AML-193 (cell line): ENCODE measurements at places on chromosomes 16 and 17.
A peak's percentile ranks its signal among the peaks of the same experiment; 100 is the strongest.

GRCh38 chr17:77782201-77782600, 176.3 kb upstream of the TNRC6C start:
- no peak for DNase-seq

GRCh38 chr16:27171584-27171983, 31.7 kb upstream of the KDM8 start:
- no peak for DNase-seq

DNA sequence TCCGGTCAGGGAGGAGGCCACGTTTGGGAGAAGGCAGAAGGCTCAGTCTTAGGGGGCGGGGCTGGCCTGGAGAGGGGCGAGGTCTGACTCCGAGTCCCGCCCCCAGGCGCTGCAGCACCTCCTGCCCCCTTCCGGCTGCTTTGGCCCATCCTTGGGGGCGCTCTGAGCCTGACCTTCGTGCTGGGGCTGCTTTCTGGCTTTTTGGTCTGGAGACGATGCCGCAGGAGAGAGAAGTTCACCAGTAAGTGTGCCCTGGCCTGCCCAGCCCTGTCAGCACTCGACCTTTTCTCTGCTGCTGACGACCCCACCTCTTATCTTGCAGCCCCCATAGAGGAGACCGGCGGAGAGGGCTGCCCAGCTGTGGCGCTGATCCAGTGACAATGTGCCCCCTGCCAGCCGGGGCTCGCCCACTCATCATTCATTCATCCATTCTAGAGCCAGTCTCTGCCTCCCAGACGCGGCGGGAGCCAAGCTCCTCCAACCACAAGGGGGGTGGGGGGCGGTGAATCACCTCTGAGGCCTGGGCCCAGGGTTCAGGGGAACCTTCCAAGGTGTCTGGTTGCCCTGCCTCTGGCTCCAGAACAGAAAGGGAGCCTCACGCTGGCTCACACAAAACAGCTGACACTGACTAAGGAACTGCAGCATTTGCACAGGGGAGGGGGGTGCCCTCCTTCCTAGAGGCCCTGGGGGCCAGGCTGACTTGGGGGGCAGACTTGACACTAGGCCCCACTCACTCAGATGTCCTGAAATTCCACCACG, 1.5 kb downstream of the TNFRSF12A start:
- peak; percentile 45 for DNase-seq

DNA sequence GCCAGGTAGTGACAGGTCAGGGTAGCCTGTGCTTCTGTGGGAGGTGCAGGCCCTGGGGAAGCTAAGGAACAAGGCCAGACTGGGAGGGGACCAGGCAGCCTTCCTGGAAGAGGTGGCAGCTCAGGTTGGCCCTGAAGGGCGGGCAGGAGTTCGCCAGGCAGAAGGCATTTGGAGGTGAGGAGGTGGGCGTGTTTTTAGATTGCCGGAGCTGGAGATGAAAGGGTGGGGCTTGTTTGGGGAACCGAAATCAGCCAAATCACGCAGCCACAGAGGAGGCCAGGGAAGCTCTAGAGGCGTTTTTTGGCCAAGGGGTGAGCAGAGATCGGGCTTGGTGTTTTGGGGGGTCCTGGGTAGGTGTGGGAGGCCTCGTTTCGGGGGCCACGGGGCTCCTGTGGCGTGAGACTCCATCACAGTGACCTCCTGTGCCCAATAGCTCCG, 7.6 kb downstream of the ADCY7 start:
- DNase-seq, result peak; percentile 73

DNA sequence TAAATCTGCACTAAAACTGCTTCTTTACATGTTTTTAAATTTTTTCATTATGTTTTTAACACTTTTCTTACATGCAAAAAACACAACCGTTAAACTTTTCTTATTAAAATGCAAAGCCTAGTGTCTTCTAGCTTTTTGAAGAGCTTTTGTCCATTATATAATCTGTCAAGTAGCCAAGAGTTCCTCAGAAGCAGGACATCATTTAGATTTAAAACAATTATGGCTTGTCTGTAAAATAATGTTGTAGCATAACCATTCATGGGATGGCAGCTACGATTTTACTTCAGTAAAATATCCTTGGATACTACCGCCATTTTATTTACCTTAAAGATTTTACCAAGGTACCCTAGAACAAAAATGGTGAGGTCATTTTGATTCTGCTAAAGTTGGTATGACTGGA, 2.8 kb downstream of the OMG start:
- DNase-seq, result no peak

DNA sequence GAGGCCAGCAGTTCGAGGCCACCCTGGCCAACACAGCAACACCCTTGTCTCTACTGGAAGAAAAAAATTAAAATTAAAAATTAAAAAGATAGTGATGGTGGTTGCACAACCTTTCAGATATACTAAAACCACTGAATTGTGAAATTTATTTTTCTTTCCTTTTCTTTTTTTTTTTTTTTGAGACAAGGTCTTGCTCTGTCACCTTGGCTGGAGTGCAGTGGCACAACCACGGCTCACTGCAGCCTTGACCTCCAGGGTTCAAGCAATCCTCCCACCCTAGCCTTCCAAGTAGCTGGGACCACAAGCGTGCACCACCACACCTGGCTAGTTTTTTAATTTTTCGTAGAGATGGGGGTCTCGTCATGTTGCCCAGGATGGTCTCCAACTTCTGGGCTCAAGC, 254.4 kb downstream of the SLC39A11 start:
- DNase-seq, result no peak

DNA sequence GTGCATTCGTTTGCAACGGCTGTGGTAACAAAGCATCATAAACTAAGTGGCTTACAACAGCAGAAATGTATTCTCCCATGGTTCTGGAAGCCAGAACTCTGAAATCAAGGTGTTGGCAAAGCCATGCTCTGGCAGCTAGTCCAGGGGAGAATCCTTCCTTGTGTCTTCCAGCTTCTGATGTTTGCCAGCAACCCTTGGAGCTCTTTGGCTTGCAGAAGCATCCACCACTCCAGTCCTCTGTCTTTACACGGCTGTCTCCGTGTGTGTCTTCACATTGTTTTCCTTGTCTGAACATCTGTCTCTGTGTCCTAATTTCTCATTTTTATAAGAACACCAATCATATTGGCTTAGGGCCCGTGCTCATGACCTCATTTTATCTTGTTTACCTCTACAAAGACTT, 265.3 kb upstream of the HSBP1 start:
- no peak for DNase-seq

DNA sequence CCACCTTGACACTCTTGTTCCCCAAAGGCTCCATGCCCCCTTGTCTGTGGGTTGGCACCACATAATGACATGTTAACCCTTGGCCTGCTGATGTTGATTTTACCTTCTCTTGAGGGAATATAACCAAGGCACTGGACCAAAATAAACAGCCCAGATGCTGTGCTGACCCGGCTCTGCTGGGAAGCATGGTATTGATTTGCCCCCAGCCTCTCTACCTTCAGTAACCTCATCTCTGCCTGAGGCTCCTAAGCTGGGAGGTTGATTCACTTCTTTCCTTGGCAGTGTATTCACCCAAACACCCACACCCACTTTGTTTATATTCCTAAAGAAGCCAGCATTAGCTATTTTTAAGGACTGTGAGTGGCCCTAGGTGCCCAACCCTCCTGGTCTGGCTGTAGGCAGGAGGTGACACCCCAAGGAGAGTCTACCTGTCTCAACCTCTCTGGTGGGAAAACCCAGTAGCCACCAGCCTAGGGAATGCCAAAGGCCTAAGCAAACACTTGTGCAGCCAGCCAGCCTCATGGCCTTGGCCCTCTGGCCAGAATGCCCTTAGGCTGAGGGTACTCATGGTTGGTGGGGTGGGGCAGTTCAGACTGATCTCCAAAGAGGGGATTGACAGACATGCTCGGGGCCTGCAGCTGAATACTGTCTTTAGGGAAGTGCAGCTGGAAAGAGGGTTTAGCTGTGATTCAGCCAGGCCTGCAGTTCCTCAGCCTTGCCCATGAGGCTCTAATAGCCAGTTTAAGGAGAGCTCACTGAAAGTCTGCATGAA, 42.7 kb downstream of the GNAO1 start:
- DNase-seq, result no peak

DNA sequence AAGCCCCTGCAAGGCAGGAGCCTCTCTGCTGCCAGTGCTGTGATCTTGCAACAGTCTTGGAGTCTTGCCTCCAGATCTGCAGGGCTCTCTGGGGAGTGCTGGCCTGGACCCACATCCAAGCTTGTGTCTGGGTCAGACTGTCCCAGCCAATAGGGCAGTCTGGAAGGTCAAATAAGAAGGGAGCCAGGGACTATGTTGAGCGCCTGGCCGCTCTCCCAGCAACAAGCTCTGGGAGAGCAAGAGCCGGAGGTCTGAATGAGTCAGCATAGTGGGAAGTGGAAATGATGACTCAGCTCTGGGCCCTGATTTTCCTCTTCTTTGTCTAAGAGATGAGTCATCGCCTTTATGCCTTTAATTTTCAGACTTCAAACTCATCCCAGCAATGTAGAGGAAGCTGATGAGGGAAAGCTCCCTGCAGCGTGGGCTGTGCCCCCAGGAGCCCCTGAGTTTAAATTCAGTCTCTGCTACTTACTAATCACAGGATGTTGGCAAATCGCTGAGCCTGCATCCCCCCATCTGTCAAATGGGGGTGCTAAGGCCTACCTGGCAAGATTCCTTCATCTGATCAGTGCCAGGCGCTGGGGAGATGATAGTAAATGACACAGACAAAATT, 43.6 kb upstream of the HAPSTR1 start:
- peak; percentile 80 for DNase-seq

GRCh38 chr17:34252444-34253138, 2.5 kb upstream of the CCL2 start:
- DNase-seq, result no peak

DNA sequence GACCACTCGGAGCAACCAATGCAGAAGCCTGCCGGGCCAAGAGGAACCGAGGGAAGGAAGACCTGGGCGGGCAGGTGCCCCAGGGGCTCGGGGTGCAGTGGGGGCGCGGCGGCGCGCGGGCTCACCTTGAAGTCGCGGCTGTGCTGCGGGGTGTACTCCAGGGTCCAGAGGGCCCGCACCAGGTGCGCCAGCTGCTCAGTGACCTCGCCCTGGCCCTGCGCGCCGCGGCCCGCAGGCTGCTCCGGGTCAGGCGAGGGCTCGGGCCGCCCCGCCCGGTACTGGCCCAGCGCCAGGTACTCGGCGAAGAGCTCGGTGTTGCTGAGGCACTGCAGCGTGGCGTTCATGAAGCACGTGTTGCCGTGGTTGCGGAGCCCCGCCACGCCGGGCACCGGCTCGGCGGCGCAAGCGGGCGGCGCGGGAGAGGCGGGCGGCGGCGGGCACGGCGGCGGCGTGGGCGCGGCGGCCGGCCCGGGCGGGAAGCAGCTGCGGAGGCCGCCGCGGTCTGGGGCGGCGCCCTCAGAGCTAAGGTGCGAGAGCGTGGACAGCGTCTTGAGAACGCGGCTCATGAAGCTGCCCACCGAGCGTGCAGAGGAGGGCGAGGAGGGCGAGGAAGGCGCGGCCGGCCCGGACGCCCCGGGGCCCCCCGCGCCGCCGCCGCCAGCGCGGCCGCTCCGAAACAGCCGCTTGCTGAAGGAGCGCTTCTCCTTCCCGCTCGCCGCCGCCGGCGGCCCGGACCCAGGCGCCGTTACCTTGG, 562 bp downstream of the USP31 start:
- peak; percentile 19 for DNase-seq

DNA sequence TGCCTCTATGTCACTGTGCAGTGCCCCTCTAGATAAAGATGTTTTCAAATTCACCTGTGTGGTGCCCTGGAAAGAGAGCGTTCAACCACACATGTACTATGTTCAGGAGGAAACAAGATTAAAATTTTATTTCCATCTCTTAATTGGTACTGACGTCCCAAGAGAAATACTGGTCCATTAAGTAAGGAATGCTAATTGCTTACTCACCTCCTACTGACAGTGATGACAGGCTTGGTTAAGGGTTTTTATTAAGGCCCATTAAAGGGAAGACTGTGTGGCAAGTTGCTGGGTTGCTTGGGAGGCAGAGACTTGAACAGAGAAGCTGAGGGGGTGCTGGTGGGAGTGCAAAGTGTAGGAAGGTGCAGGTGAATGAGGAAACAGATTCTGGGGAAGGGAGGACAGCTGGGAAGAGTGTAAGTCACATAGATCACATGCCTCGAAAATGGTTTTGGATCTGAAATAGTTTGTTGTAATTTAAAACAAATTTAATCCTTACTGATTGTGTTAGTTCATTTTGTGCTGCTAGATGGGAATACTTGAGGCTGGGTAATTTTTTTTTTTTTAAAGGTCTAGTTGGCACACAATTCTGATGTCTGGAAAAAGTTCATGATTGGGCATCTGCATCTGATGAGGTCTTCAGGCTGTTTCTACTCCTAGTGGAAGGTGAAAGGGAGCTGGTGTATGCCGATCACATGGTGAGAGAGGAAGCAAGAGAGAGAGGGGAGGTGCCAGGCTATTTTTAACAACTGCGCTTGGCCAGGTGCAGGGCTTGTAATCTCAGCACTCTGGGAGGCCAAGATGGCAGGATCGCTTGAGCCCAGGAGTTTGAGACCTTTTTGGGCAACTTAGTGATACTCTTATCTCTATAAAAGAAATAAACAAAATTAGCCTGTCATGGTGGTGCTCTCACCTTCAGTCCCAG, 140.5 kb downstream of the CACNG3 start:
- no peak for DNase-seq

GRCh38 chr17:13393841-13394710, 207.7 kb downstream of the HS3ST3A1 start:
- DNase-seq, result no peak

DNA sequence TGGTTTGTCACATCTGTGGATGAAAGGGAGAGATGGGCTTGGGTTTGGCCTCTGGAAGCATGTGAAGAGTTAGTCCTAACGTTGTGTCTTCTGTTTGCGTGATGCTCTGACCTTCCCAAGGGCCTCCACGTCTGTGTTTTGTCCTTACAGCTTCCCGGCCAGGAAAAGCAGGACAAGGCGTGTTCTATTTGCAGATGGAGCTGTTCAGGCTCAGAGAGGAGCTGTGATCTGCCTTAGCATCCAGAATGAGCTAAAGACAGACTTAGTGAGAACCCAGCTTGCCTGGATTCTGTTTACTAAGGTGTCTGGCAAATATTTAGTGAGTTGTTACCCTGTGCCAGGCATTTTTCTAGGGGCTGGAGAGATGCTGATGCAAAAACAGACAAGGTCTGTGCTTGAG, 282.1 kb downstream of the CBLN1 start:
- no peak for DNase-seq

GRCh38 chr16:55613613-55614335, 42.0 kb upstream of the SLC6A2 start:
- DNase-seq, result no peak

DNA sequence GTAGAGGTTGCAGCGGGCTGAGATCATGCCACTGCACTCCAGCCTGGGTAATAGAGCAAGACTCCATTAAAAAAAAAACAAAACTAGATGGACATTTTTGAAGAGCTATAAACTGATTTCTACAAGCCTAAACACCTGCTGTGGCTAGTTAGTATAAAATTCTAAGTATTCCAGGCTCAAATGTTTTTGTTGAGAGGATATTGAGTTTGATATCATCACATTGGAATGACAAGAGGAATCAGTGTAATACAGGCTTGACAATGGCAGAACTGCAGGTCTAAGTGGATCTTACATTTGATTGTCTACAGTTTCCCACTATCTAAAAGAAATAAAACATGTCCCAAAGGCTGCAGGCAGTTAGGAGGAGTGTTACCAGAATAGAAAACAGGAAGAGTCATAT, 23.9 kb upstream of the DLX3 start:
- DNase-seq, result no peak
